ENCODE measurements at places on chromosomes 2 and 18.

DNA sequence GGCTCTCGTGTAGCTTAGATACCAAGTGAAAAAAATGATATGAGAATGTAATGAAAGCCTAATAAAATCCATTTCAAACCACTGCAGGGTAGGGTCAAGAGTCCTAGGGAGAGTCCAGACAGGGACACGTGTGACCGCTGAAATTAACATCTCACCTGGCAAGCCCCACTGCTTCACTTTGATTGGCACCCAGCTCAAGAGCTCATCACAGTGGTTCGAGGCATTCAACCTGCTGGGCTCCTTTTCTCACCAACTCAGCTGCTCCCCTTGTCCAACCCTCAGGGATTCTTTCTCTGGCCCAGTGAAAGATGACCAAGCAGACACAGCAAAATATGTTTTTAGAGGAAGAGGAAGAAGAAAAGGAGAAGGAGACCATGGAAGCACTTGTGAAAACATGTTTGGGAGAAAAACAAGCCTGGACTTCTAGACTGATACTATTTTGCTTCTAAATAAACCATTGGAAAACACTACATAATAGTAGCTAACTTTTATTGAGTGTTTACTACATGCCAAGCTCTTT is 49.2 kb upstream of the CREB1 start:
- DNase-seq = no peak

GRCh38 chr2:85987266-85988174 is 98.7 kb upstream of the ST3GAL5 start:
- no peak for DNase-seq

GRCh38 chr2:126823951-126824350 is 74.7 kb upstream of the TEX51 start:
- DNase-seq = no peak

- no peak for DNase-seq
These were observed 16.7 kb upstream of the GYPC start for GRCh38 chr2:126639276-126639675.

DNA sequence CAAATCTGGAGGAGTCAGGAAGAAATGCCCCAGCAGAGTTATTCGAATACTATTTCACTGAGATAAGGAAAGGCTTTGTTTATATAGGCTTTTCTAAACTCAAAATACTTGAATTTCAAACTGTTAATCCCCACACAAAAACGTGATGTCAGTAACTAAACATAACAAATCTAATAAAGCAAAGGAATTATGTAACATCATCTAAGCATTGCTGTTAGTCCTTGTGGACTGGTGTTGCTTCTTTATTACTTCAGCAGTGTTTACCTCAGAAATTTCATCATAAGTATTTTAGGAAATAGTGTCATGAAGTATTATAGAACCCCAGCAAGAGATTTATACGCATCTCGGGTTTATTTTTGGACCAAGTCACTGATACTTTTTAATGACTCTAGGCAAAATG is 19.7 kb upstream of the SANBR start:
- DNase-seq = no peak

DNA sequence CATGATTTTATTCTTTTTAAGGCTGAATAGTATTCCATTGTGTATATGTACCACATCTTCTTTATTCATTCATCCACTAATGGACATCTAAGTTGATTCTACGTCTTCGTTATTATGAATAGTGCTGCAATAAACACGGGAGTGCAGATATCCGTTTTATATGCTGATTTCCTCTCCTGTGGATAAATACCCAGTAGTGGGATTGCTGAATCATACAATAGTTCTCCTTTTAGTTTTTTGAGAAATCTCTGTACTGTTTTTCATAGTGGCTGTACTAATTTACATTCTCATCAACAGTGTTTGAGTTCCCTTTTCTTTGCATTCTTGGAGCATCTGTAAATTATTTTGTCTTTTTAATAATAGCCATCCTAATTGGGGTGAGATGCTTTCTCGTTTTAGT is 114.5 kb downstream of the RGPD3 start:
- no peak for DNase-seq

DNA sequence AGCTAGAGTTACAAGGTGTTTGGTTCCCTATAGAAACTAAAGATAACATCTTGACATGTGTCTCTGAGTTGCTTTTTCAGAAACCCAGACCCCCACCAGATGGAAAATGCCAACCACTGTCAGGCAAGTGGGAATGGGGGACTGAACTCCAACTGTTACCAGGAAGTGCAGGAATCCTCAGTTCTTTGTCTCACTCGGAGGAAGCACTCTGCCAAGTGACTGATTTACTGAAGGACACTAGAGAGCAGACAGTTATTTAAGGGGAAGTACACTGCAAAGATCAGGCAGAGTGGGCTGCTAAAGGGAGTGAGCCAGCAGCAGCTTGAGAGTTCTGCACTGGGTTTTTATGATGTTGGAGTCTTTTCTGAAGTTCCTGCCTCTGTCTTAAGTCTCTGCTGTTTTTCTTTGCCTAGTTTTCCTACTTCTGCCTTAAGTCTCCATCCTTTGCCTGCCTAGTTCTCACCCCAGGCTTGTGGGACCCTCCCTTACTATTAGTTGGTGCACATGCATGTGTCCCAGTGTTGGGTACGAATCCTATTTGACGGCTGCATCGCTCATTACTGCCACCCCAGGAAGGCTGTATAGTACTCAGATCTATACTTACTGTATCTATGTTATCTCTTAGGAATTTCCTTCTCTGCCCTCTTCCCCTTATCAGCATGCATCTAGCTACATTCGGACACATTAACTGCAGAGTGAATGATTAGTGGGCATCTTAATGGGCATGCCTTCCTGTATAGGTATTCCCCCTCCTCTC is 97.1 kb downstream of the TEX51 start:
- DNase-seq = no peak

DNA sequence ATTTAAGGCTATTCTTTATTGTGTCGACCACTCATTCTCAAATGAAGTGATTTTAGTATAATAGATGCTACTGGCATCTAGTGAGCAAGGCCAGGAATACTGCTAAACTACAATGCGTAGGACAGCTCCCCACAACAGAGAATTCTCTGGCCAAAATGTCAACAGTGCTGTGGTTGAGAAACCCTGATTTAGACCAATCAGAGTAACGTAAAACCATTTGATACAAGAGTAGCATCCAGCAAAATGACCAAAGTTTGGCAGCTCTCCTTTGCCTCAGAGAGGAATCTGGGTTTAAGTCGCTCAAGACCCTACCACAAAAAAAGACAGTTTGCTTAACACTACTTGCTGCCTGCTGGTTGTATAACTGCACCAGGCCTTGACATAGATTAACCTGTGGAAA is 37.0 kb upstream of the TTN start:
- DNase-seq = no peak

DNA sequence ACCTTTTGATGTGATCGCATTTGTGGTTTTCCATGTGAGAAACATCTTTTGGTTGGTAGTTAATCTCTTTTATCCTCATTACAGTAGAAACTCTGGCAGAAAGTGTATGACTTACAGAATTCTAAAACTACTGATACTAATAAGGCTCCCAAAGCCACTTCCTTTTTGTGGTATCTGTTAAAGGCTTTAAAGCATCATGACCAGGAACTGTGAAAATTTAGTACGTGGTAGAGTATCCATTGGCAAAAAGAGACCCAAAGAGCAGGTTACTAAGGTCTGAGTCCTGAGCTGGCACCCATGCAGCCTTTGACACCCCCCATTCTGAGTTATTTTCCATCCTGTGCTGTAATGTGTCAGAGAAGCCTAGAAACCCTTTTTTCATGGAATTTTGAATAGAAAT is 94.5 kb downstream of the DPP4 start:
- DNase-seq = no peak

- no peak for DNase-seq
These were observed 51.3 kb downstream of the NTSR2 start for GRCh38 chr2:11618708-11619062.

DNA sequence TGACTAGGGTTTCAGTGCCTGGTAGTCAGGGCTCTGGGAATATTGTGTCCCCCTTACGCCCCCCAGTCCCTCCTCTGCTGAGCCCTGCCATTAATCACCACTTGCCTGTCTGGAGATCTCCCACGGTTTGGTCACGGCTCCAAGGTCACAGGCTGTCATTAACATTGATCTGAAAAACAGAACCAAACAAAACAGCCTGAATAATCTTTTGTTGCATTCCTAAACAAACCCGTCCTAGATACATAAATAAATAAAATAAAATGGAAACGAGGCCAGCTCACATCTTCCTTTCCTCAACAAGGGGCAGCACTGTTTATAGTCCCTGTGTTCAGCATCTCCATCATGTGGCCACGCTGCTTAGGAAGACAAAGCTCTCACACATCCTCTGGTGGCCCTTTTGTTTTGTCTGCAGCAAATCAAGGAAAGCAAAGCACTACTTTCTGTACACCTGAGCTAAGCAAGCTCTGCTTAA is 282.8 kb downstream of the AGPS start:
- DNase-seq = no peak
